ENCODE measurements at places on chromosomes 3 and 15.

- no peak for DNase-seq
These were observed 57.2 kb downstream of the IL16 start for GRCh38 chr15:81253846-81254245.

DNA sequence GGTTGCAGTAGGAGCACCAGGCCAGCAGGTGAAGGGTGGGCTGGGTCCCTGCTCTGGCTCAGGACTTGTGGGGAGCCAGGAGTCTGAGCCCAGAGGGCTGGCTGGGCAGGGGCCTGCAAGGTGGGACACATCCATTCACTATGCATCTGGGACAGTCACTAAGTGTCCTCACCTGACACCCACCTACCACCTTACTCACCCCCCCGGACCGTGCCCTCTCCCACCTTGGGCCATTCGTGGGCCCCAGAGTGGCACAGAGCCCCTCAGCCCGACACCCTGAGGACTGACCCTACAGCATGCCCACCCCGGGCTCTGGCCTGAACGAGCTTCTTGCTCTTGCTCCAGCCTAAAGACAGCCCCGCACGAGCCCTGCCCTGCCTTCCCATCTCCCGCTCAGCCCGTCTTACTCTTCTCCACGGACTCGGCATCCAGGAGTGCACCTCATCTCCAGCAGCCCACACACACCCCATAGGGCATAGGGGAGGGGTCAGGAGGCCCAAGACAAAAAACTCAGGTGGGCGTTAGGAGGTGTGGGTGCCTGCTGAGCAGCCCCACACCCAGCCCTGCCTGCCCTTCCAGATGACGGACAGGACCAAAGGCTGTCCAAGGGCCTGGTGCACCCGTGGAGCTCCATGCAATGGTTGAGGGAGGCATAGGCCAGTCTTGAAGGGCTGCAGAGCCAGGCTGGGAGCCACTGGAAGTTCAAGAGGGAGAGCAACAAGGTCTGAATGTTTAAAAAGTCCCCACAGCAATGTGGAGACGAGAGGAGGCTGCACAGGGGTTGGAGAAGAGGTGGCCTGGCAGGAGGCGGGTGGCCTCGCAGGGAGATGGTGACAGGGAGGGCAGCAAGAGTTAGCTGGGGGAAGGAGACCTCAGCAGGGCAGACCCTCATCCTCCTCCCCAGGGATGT, 27.0 kb downstream of the PTH1R start:
- DNase-seq = no peak

- DNase-seq = no peak
These were observed 241.8 kb upstream of the SLCO3A1 start for GRCh38 chr15:91611561-91612323.

DNA sequence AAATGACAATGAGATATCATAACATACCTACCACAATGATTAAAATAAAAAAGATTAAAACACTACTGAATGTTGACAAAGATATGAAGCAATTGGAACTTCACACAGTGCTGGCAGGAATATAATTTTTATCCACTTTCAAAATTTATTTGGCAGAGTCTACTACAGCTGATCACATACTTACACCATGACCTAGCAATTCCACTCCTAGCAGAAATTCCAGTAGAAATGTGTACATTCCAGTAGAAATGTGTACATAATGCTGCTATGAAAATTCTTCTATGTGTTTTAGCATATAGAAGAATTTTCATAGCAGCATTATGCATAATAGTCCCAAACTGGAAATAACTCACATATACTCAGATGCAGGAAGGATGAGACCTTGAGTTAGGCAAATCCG, 43.5 kb downstream of the IFT57 start:
- DNase-seq = no peak

- no peak for DNase-seq
These were observed 3.0 kb upstream of the ANKRD28 start for GRCh38 chr3:15800780-15801179.

GRCh38 chr3:58434990-58435389, 1.4 kb upstream of the PDHB start:
- DNase-seq = no peak

GRCh38 chr3:134643150-134643675, 7.6 kb downstream of the KY start:
- DNase-seq = no peak

DNA sequence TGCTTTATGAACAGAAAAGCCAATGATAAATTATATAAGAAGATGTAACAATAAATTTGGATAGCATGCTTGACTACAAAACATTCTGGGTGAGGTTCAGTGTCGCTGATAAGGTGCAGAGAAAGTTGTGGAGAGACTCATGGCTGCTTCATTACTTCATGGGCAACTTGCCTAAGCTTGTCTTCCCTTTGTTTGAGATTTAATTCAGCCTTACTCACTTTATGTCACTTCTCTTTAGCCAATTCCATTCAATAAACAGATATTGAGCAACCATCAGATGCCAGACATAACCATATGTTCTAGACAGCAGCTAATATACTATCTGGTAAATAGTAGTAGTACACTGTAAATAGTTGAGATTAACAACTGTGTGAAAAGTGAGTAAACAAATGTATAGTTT, 401.5 kb upstream of the FRG2C start:
- no peak for DNase-seq

DNA sequence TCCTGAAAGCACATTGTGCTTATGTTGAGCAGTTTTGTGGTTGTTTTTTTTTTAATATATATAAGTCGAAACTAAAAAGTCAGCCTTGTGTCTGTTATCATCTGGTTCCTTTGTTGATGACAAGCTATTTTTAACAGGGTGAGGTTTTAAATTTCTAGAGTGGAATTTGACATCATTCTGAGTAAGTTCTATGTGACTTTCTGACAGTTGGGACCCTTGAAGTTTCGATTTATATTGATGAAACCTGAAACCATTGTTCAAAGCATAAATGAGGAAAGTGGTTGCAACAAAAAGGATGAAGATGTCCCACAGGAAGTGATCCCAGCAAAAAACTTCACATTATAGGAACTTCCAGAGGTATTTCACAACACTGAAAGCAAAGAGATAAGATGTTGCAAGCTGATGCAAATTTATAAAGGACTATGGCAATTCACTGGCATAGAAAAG, 94.0 kb downstream of the CYP19A1 start:
- no peak for DNase-seq

GRCh38 chr15:63487076-63487757, 17.2 kb upstream of the USP3 start:
- no peak for DNase-seq

GRCh38 chr3:192340031-192340430, 387.3 kb downstream of the FGF12 start:
- DNase-seq = no peak

DNA sequence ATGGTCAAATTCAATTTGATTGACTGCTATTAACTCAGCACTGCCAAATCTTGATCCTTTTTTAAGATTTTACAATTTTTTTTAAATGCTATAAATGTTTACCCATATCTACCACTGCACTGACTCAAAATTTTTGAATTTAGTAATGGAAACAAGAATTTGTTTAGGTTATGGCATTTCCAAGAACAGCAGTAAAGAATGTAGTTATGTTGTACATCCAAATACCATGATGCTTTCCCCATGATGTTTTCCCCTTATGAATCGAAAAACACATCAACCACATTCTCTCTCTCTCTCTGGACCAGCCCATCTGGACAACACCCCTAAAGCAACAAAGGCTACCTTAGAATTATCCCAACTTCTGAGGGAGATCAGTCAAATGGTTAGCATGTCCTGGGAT, 14.2 kb downstream of the CHRM5 start:
- DNase-seq = no peak

GRCh38 chr3:23856286-23856685, 50.5 kb downstream of the UBE2E1 start:
- no peak for DNase-seq

- DNase-seq = no peak
These were observed 162.7 kb upstream of the LYSMD4 start for GRCh38 chr15:99895956-99896311.

DNA sequence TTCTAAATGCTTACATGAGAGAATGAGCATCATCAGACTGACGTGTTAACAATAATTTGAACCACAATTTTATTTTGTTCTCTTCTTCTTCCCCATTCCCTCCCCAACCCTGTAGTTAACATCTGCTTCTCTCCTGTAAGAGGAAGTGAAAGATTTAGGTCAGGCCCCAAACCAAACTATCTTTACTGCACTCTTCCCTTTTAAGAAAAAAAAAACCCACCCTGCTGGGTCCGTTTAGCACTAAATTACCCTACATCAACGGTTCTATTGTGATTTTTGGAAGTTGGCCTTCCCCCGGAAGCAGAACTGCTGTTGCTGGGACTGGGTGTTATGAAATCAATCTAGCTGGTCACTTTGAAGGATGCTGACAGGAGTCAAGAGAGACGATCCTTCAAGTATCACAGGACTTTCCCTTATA, 49.4 kb downstream of the NFKBIZ start:
- DNase-seq = no peak

- no peak for DNase-seq
These were observed 139.3 kb downstream of the RSRC1 start for GRCh38 chr3:158249183-158249582.

DNA sequence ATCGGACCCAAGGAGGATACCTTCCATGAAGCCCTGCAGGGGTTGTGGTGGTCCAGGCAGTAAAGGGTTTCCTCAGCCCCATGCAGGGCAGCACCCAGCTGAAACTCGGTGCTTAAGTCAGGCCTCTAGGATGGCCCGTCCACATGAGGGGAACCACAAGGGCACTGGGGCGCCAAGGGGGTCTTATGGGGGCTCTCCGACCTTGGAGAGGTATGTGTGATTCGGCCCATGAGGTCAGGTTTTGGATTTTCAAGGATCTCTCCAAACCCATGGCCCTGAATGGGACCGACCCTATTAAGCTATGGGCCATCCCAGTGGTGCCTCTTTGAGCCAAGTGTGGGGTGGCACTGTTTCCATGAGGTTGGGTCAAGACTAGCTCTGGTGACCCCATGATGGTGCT, 233.3 kb downstream of the SNRPN start:
- no peak for DNase-seq

- no peak for DNase-seq
These were observed 2.0 kb downstream of the RSRC1 start for GRCh38 chr3:158111861-158112260.

DNA sequence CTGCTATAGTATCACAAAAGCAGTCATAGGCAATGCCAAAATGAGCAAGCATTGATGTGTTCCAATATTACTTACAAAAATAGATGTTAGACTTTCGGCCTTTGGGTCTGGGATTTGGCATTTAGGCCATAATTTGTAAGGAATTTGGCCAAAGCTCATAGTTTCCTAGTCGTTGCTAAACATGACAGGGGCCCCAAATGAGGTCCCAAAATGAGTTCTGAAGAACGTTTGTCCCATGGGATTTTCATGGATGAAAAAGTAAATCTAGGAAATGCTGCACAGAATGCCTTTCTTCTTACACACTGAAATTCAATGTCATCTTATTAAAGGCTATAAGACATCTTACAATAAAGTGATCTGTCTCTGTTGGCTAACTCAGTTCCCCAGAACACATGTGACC, 456.0 kb downstream of the CNTN4 start:
- DNase-seq = no peak

GRCh38 chr15:39181940-39182339, 398.9 kb upstream of the THBS1 start:
- DNase-seq = no peak

- DNase-seq = no peak
These were observed 7.6 kb downstream of the CMTM6 start for GRCh38 chr3:32495085-32495484.

- no peak for DNase-seq
These were observed 5.0 kb upstream of the CDV3 start for GRCh38 chr3:133568294-133569014.

DNA sequence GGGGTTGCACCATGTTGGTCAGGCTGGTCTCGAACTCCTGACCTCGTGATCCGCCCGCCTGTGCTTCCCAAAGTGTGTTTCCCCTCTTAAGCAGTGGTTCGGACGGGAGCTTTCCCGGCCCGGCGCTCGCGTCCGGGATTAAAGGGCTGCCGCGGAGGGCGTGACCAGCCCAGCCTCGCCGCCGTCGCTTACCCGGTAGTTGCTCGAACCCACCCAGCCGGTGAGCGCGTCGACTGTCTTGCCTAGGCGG, 513 bp downstream of the CLASP2 start:
- DNase-seq = no peak

DNA sequence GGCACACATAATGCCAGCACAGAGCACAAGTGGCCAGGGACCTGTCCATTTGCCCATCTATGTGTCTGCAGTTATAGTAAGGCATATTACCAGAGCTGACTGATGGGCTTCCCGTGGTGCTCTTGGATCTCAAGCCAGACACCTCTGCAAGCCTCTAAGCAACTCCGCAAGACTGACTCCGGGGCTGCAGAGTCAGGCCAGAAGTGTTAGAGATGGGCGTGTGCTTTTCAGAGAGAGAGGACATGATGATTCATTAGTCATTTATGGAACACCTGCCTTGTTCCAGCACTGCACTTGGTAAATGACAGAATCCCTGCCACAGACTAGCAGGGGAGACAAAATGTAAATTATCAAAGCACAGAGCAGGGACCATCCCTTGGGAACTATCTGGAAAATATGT, 559.0 kb downstream of the PDCD6IP start:
- no peak for DNase-seq

GRCh38 chr15:32942401-32942841, 224.6 kb downstream of the GREM1 start:
- no peak for DNase-seq

DNA sequence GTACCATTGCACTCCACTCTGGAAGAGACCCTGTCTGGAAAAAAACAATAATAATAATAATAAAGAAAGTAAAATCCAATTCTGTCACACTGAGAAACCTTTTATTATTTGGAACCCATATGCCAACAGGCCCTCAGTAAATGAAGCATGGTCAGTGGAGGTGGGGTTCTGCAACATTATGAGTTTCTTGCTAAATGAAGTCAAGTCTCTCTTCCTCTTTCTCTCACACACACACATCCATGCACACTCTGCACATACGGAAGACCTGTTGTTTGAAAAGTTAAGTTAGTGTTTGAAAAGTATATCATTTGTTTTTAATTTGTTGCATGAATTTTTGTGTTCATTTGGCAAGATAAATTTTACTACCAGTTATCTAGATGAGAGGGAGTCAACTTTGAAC, 27.8 kb downstream of the GAP43 start:
- no peak for DNase-seq

DNA sequence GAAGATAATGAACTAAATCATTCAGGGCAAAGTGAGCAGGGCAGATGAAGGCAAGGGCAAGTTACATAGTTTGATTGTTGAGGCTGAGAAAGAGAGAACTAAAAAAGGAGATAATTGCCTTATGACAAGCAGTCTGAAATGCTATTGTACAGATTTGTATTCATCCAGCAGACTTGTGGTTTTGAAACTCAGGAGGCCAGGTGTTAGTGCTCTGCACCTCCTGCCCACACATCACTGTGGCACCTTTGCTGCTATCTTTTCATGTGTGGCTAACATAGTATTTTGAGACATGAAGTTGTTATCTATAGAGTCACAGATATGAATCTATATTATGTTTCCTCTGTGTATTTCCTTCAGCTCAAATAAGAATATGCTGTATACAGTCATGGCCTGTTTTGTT, 24.3 kb upstream of the SUCLG2 start:
- no peak for DNase-seq

DNA sequence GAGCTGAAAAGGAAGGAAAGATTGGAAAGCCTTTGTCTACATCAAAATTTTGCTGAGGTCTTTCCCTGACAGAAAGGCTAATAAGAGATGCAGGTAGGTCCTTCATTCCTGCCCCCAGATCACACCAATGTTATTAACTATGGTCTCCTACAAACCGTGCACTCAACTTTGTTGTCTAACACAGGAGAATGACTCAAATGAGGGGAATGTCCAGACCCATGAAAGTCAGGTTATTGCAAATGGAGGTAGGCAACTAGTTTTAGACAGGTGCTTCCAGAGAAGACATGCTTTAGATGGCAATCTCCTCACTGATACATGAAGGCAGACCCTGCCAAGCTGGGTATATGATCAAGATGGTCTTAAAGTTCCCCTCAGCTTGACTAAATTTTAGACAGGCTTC, 51.0 kb downstream of the NFKBIZ start:
- no peak for DNase-seq
